ENCODE measurements at places on chromosomes 3 and 15.

DNA sequence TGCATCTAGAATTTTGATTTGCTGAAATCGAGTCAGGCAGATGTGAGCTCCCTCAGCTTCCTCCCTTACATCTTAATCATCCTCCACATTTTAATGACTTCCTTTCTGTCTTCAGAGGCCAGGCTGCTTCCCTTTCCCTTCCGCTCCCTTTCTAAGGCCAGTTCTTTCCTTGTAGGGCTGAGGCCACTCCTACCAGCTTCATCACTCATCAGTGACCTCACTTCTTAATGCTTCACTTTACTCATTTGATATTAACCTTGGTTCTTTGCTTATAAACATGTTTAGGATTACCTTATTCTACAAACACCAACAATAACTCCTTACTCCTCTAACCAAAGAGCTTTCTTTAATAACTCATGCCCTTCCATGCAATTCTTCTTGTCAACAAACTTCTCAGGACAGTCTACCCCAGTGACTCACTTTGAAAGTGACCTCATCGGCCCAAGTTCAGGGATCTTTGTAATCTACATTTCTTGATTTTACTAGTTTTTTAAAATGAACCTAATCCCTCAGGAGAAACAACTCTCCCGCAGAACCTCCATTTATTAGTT, 23.9 kb downstream of the ILDR1 start:
- peak; percentile 24 for DNase-seq

DNA sequence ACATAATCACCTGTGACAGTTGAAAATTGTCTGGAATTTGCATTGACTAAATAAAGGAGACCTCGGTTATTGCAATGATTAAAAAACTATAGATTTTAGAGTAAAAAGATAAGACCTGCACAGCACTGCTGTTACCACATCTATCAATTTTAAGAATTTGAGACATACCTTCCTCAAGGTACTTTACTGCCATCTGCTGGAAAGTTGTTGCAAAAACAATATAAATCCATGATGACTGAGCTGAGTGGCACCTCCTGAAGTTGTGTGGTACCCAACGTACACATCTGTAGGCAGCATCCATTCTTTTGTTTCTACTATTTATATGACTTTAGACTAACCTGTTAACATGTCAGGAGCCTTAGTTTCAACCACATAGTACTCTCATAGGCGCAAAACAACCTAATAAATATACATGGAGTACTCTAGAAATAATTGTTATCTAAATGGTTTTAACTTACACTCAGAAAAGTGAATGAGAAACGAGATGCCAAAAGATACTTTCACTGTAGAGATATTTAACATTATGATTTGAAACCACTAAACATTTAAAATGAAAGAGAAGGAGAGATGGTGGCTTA, 106.7 kb downstream of the GHSR start:
- peak; percentile 59 for DNase-seq

GRCh38 chr15:68421798-68422402, 10.1 kb downstream of the ITGA11 start:
- DNase-seq: peak; percentile 84

- DNase-seq: peak; percentile 81
Measured at GRCh38 chr3:187286467-187287059, 5.0 kb downstream of the MASP1 start.

GRCh38 chr3:13282358-13282985, 137.7 kb downstream of the NUP210 start:
- no peak for DNase-seq

- no peak for DNase-seq
Measured at GRCh38 chr15:85116066-85116465, 134.4 kb downstream of the PDE8A start.

DNA sequence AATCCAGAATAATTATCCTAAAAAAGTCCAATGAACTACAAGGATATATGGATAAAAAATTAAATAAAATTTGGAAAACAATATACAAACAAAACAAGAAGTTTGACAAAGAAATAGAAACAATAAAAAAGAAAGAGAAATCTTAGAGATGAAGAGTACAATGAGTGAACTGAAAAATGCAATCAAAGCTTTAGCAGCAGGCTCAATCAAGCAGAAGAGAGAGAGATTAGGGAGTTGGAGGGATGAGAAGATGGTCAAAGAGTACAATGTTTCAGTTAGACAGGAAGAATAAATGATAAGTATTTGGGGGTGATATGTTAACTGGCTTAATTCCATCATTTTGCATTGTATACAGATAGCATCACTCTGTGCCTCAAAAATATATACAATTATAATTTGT, 29.9 kb downstream of the POLQ start:
- DNase-seq: no peak

GRCh38 chr3:123883111-123883510, 1.0 kb downstream of the MYLK start:
- no peak for DNase-seq

DNA sequence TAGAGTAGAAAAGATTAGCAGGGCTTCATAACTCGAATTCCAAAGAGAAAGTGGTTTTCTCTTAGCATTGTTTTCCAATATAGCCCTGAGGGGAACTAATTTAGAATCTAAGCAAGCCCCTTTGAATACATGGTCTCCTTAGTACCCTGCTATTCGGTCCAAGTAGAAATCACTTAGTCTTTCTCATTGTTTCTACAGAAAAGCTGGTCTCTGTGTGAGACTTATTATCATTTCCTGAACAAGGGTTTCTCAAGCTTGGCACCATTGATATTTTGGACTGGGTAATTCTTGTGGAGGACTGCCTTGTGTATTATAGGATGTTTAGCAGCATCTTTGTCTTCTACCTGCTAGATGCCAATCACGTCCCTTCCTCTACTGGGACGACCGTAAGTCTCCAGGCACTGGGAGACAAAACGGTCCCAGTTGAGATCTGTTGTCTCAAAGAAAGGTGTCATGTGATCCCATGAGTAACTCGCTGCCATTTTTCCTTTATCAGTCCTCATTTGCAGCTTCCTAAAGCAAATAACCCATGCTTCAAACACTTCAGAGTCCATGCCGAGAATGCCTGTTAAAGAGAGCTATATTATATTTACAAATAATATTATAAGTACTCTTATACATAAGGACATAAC, 230.7 kb upstream of the SLCO3A1 start:
- DNase-seq: no peak

Data from AG10803 (cell line).